ENCODE measurements at places on chromosomes 11 and 22. TPM values are rescaled to one million over a fixed set of nuclear protein-coding genes. Genes with fewer than 3 reads are reported as not detected.

The PITPNM1 gene
- total RNA-seq: 36.5 TPM

The ACO2 gene
- 66.5 TPM for total RNA-seq

The AQP11 gene
- not detected for total RNA-seq

The ADAMTS15 gene
- 2.0 TPM for total RNA-seq

The APOL5 gene
- not detected for total RNA-seq

Data from esophagus mucosa (tissue), 1 donor.